Memory B cell (primary cell): ENCODE measurements at places on chromosomes 12 and 14.

GRCh38 chr12:116236976-116237375 lies 40.5 kb downstream of the MED13L start:
- no peak for DNase-seq

DNA sequence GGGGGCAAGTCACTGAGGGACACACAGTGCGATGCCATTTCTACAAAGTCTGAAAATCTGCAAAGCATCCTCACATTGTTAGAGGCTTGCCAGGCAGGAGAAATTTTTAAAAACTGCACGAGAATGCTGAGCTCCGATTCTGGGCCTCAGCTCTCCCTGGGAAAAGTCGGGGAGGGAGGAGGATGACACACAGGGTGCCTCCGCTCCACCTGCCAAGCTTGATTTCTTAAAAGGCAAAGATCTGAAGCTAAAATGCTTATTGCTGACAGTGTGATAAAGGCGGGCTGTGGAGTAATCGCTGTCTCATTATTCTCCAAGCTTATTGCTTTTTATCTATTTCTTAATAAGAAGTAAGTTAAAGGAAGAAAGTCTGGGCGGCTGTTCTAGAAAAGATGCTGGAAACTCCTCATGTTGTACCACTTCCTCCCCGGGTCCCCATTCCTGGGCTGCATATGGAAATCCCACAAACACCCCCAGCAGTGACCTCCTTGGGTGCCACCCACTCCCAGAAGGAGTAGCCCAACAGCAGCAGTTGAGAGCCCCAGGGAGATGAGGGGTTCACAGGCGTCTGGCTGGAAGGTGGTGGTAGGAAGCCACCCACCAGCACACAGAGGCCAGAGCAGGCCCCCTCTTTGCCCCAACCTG lies 55.0 kb downstream of the CCDC85C start:
- DNase-seq, result no peak

DNA sequence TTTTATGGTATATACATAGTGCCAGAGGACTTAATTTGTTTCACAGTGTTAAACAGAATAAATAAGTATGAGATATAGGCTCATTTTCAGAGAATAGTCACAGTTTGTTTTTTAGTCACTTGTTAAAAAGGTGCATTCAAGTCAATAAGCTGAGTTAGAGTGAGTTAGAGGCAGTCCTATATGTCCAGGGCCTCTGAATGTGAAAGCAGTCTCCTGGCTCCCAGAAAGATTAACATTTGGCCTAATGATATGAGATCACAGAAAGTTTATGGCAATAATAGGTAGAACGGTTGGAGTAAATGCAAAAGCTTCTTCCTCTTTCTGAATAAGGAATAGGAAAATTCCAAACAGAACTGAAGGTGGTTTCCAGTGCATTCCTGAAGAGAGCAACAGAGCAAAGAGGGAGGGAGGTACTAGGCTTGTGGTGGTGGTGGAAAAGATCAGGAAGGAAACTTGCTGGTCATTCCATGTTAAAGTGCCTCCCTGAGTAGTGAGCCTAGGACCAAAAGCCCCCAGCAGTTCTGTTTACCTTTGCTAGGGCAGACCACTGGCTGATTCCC lies 54.4 kb downstream of the SLC38A4 start:
- no peak for DNase-seq

DNA sequence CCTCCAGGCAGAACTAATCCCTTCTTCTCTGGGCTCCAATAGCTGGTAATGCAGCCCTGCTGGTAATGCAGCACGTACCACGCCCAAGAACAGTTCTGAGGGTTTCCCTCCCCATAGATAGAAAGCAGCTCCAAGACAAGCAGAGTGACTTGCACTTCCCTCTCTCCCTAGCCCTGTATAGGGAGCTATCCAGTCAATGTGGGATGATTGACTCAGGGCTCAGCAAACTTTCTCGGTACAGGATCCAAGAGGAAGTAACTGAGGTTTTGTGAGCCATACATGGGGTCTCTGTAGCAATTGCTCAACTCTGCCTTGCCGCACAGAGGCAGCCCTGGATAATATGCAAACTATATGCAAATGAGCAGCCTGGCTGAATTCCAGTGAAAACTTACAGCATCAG lies 15.5 kb upstream of the FKBP4 start:
- no peak for DNase-seq

DNA sequence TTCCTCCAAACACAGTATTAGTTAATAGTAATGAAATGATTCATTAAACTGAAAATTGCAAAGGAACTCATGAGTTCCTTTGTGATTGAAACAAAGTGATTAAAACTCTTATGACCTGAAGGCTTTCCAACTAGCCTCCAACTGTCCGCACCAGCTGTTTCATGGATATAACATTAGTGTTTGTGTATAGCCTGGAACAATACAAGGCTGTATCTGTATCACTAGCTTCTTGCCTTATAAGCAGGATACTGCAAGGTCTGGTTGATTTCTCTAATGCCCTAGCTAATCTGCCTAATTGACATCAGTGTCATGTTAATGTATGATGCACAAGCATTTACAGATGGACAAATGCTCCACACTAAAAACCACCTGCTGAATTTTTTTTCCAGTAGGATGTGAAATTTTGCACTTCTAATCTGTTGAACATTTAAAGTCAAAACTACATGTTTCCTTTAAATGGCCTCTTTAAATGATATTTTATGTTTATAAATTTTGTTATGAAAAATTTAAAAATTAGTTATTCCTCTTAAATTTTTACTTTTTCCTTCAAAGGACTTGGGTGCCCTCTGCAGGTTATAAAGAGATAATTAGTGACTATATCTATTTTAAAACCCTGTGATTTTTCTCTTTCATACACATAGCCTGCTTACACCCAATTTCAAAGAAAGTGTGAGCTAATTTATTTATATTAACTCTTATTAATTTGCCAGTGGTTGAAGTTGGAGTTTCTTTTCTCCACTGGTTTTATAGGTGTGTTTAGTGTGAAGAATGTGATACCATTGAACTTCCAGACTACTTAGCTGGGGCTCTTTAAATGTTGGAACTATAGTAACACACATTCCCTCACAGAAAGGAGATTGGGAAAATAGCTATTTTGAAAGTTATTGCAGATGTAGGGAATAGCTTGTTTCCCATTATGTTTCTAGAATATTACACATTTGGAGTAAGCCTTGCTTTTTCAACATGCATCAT lies 25.4 kb downstream of the AP5M1 start:
- no peak for DNase-seq

DNA sequence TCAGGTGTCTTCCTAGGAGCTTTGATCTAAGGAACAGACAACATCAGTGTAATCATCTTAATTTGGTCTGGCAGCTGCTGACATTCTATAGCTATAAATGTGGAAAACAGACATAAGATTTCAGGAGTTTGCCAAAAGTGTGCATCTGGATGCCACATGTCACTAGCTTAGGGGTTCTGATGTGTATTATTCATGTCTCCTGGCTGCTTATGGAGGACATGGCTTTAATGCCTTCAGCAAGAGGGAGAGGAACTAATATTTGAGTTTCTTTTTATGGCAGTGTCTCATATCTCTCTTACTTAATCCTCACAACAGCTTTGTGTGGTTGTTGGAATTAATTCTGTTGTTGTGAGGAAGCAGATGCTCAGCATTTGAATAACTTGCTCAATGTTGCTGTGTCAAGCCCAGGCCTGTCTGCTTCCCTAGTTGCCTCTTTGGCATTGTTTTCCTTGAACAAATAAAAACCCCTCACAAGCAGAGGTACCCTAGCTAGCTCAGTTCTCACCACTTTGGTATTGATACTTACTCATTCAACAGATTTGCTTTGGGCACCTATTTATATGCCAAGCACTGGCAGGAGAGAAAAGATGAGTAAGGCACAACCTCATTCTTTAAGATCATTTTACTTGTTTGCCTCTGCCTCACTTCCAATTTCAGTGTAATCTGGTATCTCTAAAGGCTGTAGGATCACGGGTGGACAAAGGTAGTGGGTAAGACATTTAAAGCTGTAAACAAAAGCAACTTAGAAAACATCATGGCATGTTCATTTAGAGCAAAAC lies 39.8 kb upstream of the EID3 start:
- no peak for DNase-seq

DNA sequence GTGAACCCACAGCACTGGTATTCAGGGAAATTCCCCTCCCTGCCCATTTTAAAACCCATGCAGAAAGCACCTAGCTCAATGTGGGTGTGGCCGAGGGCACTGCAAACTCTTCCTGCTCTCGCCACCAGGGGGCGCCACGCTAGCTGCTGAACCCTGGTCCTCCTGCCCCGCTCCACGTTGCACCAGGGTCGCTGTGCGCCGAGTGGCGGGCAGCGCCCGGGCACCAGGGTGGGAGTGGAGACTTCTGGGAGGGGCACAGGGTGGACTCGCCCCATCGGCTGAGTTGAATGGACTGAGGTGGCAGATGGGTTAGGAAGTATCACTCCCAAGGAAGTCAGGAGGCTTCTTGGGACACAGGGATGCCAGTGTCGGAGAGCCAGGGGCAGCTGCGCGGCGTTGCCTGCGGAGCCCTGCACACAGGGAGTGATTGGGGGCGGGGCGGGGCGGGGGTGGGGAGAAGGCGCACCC lies 48.1 kb upstream of the BCL11B start:
- peak; percentile 36 for DNase-seq

GRCh38 chr12:64713376-64713775 lies 45.8 kb downstream of the GNS start:
- DNase-seq, result no peak

- no peak for DNase-seq
Observed at GRCh38 chr12:95709152-95709551, 81.4 kb downstream of the NTN4 start.

- no peak for DNase-seq
Observed at GRCh38 chr12:62224601-62225000, 35.6 kb upstream of the USP15 start.

GRCh38 chr14:102840771-102841528 lies 63.7 kb downstream of the TRAF3 start:
- no peak for DNase-seq

GRCh38 chr12:57830393-57830792 lies 11.9 kb upstream of the AVIL start:
- no peak for DNase-seq

- no peak for DNase-seq
Observed at GRCh38 chr14:65501328-65501727, 88.8 kb downstream of the FUT8 start.

DNA sequence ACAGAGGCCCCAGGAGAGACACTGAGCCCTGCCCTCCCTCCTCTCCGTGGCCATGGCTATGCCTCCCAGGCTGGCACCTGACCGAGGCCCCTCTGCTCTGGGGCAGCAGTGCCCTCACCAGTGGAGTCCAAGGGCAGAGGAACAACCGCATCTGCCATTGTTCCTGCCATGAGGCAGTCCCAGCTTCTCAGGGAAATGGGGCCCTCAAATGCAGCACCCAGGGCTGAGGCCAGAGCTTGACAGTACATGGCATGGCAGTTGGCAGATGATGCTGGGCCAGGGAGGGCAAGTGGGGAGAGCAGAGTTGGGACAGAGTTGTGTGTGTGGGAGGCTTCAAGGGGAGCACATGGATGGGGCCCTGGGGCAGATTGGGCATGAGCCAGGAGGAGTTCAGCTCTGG lies 21.1 kb upstream of the KRT77 start:
- DNase-seq, result no peak

- DNase-seq, result no peak
Observed at GRCh38 chr12:106141452-106141851, 2.7 kb upstream of the NUAK1 start.

- no peak for DNase-seq
Observed at GRCh38 chr12:14963520-14963919, 2.1 kb upstream of the ARHGDIB start.

DNA sequence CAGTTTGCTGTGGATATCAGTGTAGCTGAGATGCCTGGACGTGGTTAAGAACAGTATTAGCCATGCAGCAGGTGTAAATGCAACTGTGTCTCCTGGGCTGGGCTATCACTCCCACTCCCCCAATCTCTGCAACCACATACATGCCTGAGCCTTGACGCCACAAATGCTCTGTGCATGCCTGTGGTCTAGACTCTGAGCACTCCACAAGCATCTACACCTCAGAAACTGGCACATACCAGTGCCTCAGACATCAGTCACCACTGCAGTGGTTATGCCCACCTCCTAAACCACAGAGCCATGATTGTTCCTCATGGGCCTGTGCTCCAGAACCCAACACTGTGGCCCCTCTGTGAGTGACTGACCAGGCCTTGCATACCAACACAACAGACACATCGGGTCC lies 226.8 kb upstream of the ALG10 start:
- no peak for DNase-seq

- DNase-seq, result no peak
Observed at GRCh38 chr12:2689879-2690278, 104.9 kb upstream of the FKBP4 start.

GRCh38 chr12:67710582-67710981 lies 62.0 kb downstream of the DYRK2 start:
- DNase-seq, result no peak

DNA sequence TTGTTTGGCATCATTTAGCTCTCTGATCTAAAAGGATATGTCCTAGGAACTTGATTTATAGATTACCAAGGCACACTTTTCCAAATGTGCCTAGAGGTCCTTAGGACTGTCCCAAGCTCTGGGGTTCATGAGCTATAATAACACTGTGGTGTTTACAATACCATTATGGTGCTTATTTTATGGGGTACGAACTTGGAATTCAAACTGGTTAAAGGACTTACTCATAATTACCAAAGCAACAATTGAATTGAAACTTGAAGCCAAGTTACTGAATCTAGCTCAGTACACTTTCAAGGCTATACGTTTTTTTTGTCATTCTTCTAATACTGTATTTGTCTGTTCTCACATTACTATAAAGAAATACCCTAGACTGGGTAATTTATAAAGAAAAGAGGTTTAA lies 9.6 kb upstream of the TEP1 start:
- no peak for DNase-seq

GRCh38 chr14:98957211-98958047 lies 314.6 kb downstream of the BCL11B start:
- DNase-seq, result no peak

GRCh38 chr12:49540229-49541139 lies 1.7 kb downstream of the KCNH3 start:
- DNase-seq, result no peak

DNA sequence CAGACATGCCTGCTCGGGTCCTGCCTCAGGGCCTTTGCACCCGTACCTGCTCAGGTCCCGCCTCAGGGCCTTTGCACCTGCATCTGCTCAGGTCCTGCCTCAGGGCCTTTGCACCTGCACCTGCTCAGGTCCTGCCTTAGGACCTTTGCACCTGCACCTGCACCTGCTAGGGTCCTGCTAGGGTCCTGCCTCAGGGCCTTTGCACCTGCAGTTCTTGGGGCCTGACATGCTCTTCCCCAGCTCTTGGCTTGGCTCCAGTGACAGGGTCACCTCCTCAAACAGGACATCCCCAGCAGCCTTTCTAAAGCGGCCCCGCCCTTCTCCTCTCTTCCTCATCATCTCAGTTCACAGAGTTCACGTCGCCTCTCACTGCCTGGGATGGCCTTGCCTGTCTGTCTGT lies 54.9 kb upstream of the NCOR2 start:
- no peak for DNase-seq

GRCh38 chr12:26179826-26180225 lies 15.5 kb upstream of the SSPN start:
- DNase-seq, result no peak

DNA sequence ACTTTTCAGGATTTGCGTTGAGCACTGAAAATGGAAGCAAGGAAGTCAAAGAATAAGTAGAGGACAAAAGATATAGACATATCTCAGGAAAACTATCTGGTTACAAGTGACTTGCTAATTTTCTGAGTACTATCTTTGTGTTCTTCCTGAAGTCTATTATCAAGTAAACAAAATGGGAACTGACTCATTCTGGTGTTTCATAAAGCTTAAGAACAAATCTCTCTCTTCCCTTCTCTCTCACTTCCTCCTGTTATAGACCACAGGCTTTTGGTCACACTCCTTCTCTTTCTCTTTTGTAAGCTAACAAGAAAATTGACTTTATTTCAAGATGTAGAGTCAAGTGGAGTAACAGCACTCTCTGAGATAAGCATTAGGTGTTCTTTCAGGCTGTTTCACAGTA lies 406.6 kb upstream of the SYT1 start:
- DNase-seq, result no peak
